ENCODE measurements at places on chromosomes 3 and 15.

GRCh38 chr15:84725001-84725491, 9.1 kb upstream of the SEC11A start:
- DNase-seq = no peak

DNA sequence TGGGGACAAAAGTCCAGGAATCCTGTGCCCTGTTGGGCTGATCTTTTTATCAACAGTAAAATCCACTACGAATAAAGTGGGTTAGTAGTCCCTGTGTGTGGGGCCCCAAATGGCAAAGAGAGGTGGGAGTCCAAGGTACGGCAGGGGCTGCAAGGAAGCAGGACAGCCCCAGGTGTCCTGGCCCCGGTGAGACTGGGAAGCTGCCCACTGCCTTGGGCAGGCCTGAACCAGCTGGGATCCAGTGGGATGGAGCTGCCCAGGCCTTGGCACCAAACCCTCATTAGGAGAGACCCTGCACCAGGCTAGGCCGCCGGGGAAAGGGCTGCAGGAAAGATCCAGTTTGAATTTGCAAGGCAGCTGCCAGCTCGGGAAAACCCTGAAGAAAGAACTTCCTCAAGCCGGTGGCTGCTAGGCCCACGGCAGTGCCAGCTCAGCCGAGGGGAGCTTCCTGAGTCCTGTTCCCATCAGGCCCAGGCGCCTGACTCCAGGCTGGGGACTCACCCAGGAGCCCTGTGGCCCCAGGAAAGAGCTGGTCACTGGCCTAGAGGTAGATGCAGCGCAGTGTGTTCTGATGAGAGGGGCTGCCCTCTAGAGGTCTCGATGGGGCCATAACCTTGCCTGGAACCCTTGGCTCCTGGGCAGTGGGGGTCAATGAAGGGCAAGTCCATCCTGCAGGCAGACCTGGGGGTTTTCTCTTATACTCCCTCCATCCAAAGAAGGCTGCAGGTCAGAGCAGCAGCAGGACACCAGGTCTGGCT, 14.4 kb upstream of the GNAI2 start:
- no peak for DNase-seq

GRCh38 chr15:43329217-43329959, 985 bp downstream of the LCMT2 start:
- DNase-seq = no peak

DNA sequence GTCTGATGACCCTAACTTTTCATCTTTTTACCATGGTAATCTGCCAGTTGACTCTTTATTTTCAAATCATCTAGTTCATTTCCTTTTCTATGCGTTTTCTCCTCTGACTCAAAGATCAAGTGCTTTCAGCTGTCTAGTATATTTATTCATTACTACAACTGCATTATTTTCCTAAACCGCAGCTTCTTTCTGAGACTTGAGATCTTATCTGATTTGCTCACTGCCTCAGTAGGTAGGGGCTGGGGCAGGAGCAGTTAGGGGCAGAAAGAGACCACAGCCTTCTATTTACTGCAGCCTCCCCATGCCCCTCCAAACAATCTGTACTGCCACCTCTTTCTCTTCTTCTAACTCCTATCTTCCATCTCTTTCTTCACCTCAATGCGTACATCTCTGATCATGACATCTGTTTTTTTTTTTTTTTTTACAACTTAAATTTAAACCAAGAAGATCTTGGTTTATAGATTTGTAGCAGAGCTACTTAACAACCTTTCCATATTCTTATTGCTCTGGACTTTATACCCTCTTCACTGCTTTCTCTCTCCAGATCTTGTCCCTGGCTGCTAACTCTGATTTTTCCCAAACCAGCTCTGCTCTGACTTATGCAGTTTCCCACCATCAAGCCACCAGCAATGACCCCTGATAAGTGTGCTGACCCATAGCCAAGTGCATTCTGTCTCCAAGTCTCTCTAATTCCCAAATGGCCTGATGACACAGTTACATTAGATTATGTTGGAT, 52.2 kb downstream of the MOBP start:
- DNase-seq = no peak

GRCh38 chr3:6803619-6804018, 57.3 kb upstream of the GRM7 start:
- DNase-seq = no peak

GRCh38 chr3:17969985-17970568, 227.6 kb upstream of the TBC1D5 start:
- DNase-seq = no peak

DNA sequence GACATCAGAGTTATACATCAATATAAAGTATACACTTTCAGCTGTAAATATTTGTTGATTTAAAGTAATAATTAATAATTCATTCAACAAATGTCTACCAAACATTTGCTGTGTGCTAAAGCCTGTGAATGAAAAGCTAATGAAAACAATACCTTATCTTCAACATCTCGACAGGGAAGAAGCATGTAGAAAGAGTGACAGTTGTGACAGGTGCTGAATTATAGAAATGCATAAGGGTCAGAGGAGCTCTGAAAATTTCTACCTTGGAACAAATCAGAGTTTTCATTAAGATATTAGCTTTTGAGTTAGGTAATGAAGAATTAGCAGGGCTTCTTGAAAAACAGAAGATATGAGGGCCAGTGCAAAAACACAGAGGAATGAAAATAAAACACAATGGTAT, 739.2 kb downstream of the VGLL3 start:
- DNase-seq = no peak

GRCh38 chr3:134388788-134389485, 14.7 kb upstream of the AMOTL2 start:
- no peak for DNase-seq

DNA sequence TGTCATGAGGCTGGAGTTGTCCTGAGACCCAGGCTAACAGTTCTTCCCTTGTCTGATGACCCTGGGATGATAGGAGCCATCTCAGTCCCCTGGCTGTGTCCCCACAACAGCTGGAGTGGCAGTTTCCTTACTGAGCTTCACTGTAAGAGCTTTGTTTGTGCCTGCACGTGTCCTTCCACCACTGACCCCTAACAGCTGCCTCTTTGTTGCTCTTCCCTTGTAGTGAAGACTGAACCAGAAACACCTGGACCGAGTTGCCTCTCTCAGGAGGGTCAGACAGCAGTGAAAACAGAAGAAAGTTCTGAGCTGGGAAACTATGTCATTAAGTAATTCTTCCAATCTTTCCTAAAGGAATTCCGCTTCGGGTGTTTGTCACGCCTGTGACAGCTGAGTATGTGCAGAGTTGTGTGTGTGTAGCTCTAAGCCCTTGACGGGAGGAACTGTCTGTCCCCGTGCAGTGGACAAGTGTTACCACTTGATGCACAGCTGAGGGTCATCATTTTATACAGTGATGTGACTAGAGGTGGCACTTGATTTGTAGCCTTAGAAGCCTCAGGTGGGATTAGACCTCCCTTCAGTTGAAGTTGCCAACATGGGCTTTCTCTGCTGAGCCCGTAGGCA, 25.0 kb downstream of the MAP6D1 start:
- no peak for DNase-seq

- DNase-seq = no peak
These were observed 261.8 kb upstream of the CBLB start for GRCh38 chr3:106130384-106131198.

- DNase-seq = no peak
These were observed 86.1 kb upstream of the PROK2 start for GRCh38 chr3:71870966-71871512.

DNA sequence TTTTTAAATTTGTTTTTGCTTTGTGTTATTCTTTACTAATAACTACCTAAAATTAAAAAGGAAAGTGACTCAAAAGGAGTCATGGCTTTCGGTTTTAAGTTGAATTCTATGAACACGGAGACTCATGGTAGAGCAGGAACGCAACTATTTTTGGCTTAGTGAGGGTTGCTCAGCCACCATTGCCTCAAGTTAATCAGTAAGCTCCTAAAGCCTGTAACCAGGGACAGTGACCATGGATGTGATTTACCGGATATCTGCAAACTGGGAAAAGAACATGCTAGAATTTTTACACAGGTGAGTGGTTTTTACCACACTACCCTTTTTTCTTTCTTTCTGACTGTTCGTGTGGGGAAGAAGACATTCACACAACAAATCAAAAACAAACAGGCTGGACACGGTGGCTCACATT, 11.8 kb downstream of the SLC12A8 start:
- DNase-seq = no peak

GRCh38 chr15:90315278-90315982, 36.7 kb upstream of the ZNF774 start:
- no peak for DNase-seq

GRCh38 chr3:185058796-185059195, 94.1 kb downstream of the C3orf70 start:
- no peak for DNase-seq

- DNase-seq = no peak
These were observed 9.3 kb downstream of the HOMER2 start for GRCh38 chr15:82943176-82943575.

- DNase-seq = no peak
These were observed 30.1 kb downstream of the CCDC12 start for GRCh38 chr3:46946416-46946815.

DNA sequence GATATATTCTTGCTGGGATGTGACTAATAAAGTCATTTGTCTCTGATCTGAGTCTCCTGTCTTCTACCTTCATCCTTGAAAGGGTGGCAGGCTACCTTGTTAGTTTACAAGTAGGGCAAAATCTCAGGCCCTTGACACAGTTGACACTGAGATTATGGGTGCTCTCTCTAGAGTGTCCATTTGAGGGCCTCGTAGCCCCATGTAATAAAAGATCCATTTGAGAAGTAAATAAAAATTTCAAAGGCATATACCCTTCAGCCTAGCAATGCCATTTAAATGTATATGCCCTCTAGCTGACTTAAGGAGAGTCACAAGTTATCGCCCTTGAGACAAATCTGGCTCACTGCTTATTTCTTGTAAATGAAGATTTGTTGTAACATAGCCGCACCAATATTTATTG, 98.6 kb downstream of the TCF12 start:
- no peak for DNase-seq

- DNase-seq = no peak
These were observed 56.0 kb upstream of the SPPL2A start for GRCh38 chr15:50821476-50821875.

- DNase-seq = no peak
These were observed 8.2 kb downstream of the DIPK2A start for GRCh38 chr3:143979813-143980212.

- no peak for DNase-seq
These were observed 53.8 kb upstream of the CPB1 start for GRCh38 chr3:148773805-148774204.

All from NCI-H187 (cell line).